Spleen (tissue), 13 donors: ENCODE measurements at places on chromosomes 2 and 18. TPM values are rescaled to one million over a fixed set of nuclear protein-coding genes. Genes with fewer than 3 reads are reported as not detected.

The PPIG gene
- 65.7 TPM for total RNA-seq

The RBM45 gene
- total RNA-seq: 18.6 TPM

The NT5C1B gene
- not detected for total RNA-seq

The UGT1A5 gene
- not detected for total RNA-seq

The LCT gene
- total RNA-seq: not detected

The ANKMY1 gene
- total RNA-seq: 34.3 TPM

The CRYBA2 gene
- not detected for total RNA-seq

The C2orf80 gene
- total RNA-seq: not detected

The ARHGAP15 gene
- total RNA-seq: 174 TPM

The FSHR gene
- not detected for total RNA-seq

The ZNF892 gene
- 7.0 TPM for total RNA-seq

The EGR4 gene
- total RNA-seq: not detected

The FBXO15 gene
- 0.60 TPM for total RNA-seq

The ADCYAP1 gene
- not detected for total RNA-seq

The KYNU gene
- total RNA-seq: 20.4 TPM
